ENCODE measurements at places on chromosomes 2 and 18. TPM values are rescaled to one million over a fixed set of nuclear protein-coding genes. Genes with fewer than 3 reads are reported as not detected.

- no peaks in the 10 kb centered on the region for H3K36me3 ChIP-seq
- H3K4me1 ChIP-seq: no peaks in the 10 kb centered on the region
- H3K4me3 ChIP-seq: no peak overlapping the region
- no peaks in the 10 kb centered on the region for H3K27me3 ChIP-seq
Measured at GRCh38 chr2:57180042-57180567, 866.5 kb upstream of the VRK2 start.

The NFE2L2 gene
- 148 TPM for total RNA-seq

- H3K4me3 ChIP-seq: no peak overlapping the region
- H3K27ac ChIP-seq: no peak overlapping the region
- H3K4me1 ChIP-seq: no peaks in the 10 kb centered on the region
- no peak for DNase-seq
- H3K27me3 ChIP-seq: no peaks in the 10 kb centered on the region
Measured at GRCh38 chr2:80026040-80026729, 278.4 kb downstream of the LRRTM1 start.

- H3K4me3 ChIP-seq: no peak overlapping the region
- H3K36me3 ChIP-seq: no peaks in the 10 kb centered on the region
- DNase-seq: no peak
Measured at GRCh38 chr18:50674307-50674980, 114.6 kb downstream of the MAPK4 start.

The GREB1L gene
- 10.4 TPM for total RNA-seq

DNA sequence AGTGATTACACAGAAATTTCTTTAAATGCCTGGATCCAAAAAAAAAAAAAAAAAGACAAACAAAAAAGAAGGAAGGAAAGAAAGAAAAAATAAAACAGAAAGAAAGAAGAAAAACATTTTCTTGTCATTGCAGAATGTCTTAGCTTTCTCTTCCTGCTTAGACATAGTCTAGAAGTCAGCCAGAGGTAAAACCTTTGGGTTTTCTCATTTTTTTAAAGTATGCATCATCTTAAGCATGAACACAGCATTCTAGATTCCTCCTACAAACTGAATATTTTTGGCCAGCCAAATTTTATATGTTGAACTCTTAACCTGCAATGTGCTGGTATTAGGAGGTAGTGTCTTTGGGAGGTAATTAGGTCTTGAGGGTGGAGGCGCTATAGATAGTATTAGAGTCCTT, 243.9 kb downstream of the TRIB2 start:
- no peaks in the 10 kb centered on the region for H3K36me3 ChIP-seq
- no peaks in the 10 kb centered on the region for H3K27me3 ChIP-seq
- no peak overlapping the region for H3K27ac ChIP-seq
- H3K4me3 ChIP-seq: no peak overlapping the region

Measured in ovary (tissue), 10 donors.